ENCODE measurements at places on chromosomes 1 and 21.

GRCh38 chr1:47713975-47714767 is 276.3 kb downstream of the FOXD2 start:
- no peak for DNase-seq

DNA sequence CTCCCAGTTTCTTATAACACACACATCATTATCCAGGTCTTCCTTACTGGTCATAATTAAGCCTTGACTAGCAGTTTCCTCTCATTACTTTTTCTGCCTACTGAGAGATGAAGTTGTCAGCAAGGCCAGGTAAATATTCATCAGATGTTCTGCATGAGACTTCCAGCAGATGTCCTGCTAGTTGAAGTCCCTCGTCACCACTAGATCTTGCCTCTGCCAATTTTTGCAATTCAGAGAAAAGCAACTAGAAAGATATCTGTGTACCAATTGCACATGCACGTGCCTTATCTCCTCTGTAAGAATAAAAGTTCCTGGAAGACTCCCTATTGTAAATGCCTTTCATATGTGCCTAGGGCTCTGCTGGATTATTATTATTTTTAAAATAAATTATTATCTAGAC is 18.3 kb downstream of the ACKR1 start:
- no peak for DNase-seq

DNA sequence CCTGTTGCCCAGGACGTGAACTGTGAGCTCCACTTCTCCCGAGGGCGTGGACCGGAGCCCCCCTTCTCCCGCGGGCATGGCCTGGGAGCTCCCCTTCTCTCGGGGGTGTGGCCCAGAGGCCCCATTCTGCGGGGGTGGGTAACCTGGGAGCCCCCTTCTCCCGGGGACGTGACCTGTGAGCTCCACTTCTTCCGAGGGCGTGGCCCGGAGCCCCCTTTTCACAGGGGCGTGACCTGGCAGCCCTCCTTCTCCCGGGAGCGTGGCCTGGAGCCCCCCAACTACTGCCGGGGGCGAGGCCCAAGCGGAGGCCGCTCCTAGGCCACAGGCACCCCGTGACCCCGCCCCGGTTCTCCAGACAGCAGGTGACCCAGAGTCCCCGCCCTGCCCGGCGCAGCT is 320 bp downstream of the C1orf174 start:
- no peak for DNase-seq

DNA sequence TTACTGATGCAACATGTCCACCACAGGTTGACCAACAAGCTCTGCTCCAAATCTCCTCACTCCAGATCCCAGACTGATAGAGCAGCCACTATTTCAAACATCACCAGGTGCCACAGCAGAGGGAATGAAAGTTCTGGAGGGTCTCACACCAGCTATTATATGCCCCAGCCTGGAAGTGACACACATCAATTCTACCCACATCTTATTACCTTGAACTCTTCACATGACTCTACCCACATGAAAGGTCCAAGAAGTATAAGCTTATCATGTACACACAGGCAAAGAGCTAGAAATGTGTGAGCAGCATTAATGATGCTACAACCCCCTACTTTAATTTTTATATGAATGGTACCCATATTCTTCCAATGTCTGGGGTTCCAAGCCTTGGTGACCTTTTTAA is 64.2 kb downstream of the SH3GLB1 start:
- no peak for DNase-seq

DNA sequence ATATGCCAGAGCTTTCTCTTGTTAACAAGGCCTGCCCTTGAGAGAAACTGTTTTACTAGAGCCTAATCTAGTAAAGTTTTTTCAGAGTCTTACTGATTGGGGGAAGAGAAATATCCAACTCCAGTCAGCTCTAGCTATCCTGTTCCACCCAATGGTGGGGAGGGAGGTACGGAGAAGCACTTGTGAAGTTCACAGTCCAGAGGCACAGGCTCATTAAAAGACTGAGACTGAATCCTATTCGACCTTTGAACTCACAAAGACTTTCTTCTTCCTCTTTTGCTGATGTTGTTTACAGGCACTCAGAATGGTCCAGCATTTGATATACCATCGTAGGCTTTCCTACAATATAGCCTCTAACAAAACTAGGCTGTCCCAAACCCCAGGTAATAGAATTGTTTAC is 15.5 kb upstream of the SFT2D2 start:
- DNase-seq = no peak

Data from fibroblast of upper back skin (primary cell).